ENCODE measurements at places on chromosomes 11 and 22.

GRCh38 chr11:66694732-66695207 lies 17.1 kb upstream of the RBM4B start:
- peak; percentile 56 for DNase-seq

DNA sequence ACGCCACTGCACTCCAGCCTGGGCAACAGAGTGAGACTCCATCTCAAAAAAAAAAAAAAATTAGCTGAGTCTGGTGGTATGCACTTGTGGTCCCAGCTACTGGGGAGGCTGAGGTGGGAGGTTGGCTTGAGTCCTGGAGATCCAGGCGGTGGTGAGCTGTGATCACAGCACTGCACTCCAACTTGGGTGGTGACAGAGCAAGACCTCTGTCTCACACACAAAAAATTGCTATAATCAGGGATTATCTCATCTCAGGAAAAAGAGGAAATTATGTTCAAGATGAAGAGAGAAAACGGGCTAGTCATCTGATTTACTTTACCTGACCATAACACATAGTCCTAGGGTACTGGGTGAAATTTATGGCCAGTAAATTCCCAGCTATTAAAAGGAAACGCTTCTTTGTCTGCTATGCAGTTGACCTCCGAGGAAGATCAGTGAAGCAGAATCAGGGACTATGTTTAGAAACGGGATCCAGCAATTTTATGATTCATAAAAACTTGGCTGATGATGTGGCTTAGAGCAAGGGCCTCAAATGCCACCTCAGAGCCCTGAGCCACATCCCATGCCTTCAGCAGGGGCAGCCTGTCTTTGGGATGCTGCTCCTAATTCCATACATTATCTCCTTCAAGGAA lies 386.2 kb downstream of the NTM start:
- DNase-seq, result no peak

- no peak for DNase-seq
Measured at GRCh38 chr11:12696911-12697581, 22.8 kb downstream of the TEAD1 start.

DNA sequence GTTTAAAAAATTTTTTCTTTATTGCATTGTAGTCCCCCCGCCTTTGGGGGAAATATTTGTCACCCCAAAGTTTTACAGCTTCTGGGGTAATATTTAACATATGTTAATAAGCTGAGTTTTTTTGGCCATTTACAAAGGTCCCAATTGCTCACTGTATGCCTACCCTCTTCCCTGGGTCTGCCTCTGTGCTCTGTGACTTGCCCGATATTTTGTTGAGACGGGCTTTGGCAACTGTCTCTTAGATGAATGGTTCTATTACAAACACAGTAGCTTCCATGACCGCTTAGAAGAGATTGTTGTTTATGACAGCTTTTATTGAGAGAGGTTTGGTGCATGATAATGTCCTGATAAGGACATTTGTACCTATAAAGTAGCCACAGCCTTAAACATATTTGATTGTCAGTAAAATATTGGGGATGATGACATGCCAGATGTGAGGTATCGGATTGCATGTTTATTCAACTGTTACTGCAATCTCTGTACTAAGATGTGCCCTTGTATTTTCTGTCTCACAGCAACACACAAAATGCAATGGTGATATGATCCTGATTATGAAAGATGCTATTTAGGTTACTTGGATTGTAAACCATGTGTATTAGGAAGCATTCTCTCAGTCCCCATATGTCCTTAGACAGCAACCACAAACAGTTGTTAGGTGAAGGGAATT lies 103.1 kb downstream of the TEAD1 start:
- DNase-seq, result no peak

GRCh38 chr11:88644724-88645123 lies 307.2 kb upstream of the CTSC start:
- no peak for DNase-seq

- no peak for DNase-seq
Measured at GRCh38 chr11:119118227-119118626, 3.2 kb upstream of the HINFP start.

DNA sequence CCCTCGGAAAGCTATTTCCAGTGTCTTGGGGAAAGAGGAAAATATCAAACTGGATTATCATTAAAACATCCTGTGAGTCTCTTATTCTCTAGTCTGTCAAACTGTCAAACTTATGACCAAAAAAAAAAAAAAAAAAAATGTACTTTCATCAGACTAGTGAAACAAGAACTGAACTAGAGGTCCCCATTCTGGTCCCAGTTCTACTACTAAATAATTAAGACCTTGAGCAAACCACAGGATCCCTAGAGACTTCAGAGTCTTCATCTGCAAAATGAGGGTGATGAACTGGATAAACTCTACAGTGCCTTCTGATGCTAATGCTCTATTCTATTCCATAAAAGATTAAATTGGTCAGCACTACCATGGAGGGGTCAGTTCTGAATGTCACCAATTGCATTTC lies 105.8 kb downstream of the SERGEF start:
- no peak for DNase-seq

DNA sequence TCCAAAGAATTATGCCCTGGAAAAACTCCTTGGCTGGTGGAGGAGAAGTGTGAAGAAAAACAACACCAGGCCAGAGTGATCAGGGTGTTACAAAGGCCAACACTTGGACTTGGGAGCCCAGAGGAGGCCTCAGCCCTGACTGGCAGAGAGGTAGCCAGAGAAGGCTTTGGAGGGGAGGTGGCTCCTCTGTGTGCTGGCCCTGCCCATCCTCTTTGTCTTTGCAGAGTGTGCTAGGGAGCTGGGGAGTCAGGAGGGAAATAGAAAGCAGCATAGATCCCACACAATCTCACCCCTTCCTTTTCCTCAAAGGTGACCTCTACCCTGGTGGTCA lies 12.0 kb upstream of the P2RY6 start:
- no peak for DNase-seq

DNA sequence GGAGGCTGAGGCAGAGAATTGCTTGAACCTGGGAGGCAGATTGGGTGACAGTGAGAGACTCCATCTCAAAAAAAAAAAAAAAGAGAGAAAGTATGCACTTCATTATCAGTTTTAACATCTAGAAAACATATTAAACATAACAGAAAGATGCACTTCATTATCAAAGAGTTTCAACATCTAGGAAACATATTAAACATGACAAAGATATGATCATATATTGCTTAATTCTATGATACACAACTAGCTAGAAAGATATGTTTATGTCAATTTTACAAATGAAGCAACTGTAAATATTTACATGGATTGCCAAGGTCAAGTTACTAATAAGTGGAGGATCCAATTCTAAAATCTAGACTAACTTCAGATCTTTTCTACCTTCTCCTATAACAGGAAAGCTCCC lies 50.4 kb upstream of the CTSC start:
- DNase-seq, result no peak

DNA sequence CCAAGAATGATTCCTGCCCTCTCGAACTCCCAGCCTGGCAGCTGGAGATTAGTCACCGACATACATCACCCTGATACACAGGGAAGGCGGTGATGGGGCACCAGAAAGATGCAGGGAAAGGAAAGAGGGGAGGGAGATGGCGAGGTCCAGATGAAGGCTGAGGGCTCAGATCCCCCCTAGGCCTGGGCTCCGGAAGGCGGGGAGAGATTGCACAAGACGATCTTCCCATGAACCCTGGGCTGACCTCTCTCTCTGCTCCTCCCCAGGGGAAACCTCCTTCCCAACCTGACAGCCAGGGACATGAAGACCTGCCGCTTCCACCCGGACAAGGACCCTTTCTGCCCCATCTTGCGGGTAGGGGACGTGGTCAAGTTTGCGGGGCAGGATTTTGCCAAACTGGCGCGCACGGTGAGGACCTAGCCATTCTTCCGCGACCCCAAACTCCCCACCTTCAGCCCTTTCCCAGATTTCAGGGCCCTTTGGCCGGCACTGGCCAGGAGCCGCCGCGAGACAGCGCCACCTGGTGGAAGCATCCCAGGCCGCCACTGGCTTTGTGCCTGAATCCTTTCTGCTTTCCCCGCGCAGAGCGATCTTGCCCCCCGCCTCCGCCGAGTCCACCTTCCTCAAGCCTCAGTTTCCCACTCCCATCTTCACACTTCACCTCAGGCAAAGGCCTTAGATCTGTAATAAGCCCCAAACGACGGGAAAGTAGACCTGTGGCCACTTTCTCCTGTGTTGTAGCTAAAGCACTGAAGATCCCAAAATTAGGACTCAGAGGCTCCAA lies 11.5 kb downstream of the P2RX3 start:
- DNase-seq, result peak; percentile 34

DNA sequence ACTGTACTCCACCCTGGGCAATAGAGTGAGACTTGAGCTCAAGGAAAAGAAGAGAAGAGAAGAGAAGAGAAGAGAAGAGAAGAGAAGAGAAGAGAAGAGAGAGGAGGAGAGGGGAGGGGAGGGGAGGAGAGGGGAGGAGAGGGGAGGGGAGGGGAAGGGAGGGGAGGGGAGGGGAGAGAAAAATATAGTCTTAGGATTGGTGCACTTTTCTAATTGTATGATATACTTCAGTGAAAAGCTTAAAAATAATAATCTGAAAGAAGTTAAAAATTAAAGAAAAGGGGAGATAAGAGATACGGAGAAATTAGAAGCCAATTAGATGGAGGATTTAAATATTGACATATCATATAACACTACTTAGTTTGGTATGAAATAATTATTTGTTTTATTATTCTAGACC lies 19.3 kb downstream of the OR52A5 start:
- DNase-seq, result no peak

- DNase-seq, result no peak
Measured at GRCh38 chr22:24159650-24160049, 21.6 kb upstream of the SUSD2 start.

DNA sequence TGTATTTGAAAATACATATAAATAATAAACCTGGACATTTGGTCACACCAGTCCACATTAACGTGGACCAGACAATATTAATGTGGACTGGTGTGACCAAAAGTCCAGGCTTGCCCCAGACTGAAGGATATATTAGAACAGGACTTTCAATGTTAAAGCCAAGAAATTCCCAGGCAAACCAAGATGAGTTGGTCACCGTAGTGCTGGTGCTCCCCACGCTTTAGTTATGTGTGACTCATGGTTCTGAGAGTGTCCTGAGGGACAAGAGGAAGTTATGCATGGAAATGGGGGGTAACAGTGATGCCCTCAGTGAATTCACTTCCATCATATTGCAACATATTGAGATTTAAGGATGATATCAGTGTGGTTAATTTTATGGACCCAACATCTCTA lies 31.4 kb downstream of the POU2AF1 start:
- no peak for DNase-seq
